ENCODE measurements at places on chromosomes 3 and 15. TPM values are rescaled to one million over a fixed set of nuclear protein-coding genes. Genes with fewer than 3 reads are reported as not detected.

CDC25A gene
- polyA plus RNA-seq = 21.3 TPM

GRCh38 chr3:175242243-175242642, 383.1 kb downstream of the NAALADL2 start:
- no peak for DNase-seq

DNA sequence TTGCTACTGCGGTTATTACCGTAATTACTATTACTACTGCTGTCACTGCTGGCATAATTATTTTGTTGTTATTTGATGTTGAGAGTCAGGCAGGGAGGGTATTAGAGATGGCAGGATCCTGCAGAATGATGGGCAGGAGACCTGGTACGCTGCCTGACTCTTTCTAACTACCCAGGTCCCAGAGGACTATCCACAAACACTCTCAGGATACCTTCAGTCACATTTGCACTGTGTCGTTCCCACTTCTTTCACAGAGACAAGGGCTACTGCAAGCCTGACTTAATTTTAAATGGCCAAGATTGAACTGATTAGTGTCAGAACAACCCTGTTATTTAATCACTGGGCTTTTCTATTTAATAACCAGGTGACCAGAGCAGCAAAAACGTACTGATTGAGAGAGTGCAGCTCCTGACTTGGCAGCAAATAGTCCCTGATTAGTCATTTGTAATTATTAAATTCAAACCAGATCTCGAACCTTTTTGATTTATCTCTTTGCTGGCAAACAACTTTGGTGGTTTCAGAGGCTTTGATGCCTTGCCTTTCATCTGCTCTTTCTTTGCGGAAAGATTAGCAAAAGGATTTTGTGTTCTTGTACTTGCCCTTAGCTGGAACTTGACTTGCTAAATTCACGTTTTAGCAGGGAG, 88.8 kb upstream of the ARHGEF3 start:
- no peak for DNase-seq

SOX2 gene
- not detected for polyA plus RNA-seq

DNA sequence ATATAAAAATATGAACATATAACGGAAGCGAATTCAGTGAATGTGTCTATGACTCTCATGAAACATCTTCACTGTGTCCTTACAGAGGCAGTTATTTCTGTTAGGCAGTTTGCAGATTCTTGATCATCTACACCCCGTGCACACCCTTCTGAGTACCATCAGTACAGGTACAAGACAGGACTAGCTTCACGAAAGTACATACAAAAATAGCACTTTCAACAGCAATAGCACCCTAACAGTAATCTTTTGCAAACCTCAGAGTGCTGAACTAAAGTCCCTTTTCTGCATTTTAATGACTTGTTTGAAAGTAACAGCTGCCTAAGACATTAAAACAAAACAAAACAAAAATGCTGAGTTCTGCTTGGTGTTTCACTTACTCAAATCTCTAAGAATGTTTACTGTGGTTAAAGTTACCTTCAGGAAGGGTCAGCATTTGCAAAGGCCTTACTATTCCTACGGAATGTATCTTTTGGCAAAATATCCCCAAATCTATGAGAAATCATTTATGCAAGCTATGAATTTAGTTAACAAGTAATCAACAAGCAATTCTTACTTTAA, 104.1 kb downstream of the CNTN3 start:
- DNase-seq = no peak

DNA sequence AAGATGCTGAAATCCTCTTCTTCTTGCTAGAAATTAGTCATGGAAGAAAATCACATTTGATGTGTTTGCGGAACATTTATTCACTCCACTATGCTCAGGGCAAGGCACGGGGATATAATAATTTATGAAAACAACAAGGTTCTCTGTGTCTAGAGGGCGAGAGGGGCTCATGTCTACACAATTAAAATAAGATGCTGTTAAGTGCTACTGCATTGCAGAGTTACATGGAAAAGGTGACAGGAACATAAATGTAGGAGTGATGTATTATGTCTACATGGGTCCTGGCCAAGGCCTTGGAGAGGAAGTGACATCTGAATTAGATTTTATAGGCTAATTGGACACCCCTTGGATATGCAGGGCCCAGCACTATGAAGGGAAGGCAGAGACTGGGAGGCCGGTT, 96.1 kb downstream of the SV2B start:
- DNase-seq = no peak

DNA sequence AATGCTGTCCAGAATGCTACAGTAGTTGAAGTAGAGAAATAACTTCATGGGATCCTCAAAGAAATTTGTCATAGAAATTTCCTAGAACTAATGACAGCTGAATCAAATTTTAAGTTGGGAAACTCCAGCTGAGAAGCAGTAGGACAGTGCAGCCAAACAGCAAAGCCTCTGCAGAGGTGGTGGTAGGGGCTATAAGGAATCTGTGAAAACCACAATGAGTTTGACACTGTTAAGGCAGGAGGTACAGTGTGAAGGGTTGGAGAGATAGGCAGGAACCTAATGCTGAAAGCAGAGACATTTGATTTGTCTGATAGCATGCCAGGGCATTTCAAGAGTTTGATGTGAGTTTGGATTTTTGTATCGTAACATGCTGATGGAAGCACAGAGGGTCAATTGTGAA, 22.0 kb downstream of the ASTE1 start:
- no peak for DNase-seq

DNA sequence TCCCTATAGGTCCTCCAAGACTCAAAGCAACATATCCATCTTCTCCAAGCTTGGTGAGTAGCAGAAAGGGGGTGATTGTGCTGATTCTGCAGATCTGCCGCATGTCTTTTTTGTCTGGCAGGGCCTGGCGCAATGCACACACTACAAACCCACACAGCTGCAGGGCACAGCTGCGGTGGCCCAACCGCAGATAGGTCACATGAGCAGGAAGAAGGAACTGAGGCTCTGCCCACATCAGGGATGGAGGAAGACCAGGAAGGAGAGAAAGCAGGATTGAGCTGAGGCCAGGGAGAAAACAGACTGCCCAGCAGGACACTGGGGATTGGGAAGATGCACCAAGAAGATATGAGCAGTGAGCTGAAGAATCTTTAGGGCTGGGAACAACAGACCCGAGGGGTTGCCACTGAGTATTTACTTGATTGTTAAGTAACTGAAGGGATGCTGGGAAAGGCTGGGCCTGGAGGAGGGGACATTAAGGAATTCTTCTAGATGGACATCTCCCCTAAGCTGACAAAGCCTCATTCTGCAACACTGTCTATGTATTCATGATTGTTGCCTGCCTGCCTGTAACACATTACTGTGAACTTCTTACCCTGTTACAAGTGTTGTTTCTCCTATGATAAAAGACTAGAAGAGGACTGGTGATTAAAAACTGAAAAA, 126.7 kb downstream of the MYLK start:
- DNase-seq = peak; percentile 13

DNA sequence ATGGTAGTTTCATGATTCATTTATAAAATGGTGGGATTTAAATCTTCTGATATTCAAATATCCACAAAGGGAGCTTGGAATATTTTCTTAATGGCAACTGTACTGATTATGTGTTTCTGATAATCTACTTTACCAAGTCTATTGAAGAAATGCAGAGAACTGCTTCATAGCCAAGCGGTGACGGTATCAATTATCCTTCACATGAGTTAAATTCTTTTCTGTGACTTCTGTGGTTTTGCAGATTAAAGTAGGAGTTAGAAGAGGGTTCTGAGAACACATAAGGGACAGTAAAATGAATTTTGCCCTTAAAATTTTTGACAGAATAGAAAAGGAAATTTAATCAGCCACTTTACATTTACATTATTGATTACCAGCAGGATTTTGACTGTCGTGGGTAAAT, 563.2 kb downstream of the GBE1 start:
- no peak for DNase-seq

MB21D2 gene
- 15.6 TPM for polyA plus RNA-seq

DNA sequence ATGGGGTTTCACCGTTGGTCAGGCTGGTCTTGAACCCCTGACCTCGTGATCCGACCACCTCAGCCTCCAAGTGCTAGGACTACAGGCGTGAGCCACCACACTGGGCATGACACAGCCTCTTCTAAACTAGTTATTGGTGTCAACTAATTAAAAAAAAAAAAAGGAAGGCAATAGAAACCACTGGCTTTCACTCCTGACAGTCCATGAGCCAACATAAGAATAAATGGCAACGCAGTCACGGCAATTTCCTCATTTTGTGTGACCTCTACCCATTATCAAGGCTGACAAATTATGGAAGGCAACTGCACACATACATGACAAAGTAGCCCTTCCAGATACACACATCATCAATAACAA, 5.9 kb downstream of the ARHGEF3 start:
- DNase-seq = no peak

DNA sequence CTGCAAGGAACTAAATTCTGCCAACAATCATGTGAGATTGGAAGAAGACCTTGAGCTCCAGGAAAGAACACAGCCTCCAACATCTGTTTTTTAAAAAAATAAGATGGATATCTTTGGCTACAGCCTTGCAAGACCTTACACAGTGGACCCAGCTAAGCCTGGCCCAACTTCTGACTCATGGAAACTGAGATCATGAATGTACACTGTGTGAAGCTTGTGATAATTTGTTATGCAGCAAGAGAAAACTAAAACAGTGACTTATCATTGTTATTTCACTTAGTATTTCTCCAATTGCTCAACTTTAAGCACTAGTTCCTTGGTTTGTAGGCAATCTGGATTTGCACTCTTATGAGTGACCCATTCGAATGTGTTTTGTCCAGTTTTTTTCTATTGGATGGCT, 29.3 kb downstream of the SHQ1 start:
- DNase-seq = no peak

- no peak for DNase-seq
Observed at GRCh38 chr15:57382969-57383368, 6.7 kb downstream of the CGNL1 start.

GRCh38 chr15:31261266-31262142, 65.1 kb upstream of the KLF13 start:
- no peak for DNase-seq

CD276 gene
- polyA plus RNA-seq = 1.1 TPM

DNA sequence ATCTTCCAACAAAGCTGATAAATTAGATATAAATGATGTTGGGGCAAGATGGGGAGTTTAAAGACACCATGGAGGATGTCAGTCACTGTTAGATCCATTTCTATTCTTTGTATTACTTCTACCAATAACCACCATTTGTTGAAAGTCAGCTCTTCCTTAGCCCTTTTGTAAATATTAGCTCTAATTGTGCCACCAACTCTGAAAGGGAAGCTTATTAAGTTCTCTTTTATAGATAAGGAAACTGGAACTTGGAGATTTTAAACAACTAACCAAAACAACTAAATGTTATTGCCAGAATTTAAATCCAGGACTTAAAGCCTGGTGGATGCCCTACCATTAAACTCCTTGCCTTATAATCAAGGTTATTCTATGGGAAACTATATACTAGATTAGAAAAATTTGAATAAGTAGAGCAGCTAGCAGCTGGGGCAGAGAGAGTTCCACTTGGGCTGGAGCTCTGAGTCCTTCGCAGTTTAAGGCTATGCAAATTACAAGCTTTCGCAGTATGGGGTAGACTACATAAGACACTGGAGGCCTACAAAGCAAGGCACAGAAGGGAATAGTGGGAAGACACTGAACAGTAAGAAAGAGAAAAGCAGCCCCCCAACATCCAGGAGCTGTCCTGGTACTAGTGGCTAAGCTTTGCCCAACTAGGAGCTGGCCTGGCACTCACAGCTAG, 52.6 kb downstream of the TM4SF18 start:
- DNase-seq = no peak

SLC6A1 gene
- not detected for polyA plus RNA-seq

PARP6 gene
- polyA plus RNA-seq = 19.3 TPM

GRCh38 chr3:77460326-77460725, 420.4 kb downstream of the ROBO2 start:
- no peak for DNase-seq

CNOT10 gene
- 51.9 TPM for polyA plus RNA-seq

FSIP1 gene
- polyA plus RNA-seq = 0.59 TPM

DCBLD2 gene
- polyA plus RNA-seq = 4.5 TPM

GRCh38 chr3:35659768-35660167, 20.4 kb downstream of the ARPP21 start:
- DNase-seq = no peak

- no peak for DNase-seq
Observed at GRCh38 chr15:57697588-57697987, 8.9 kb upstream of the POLR2M start.

- no peak for DNase-seq
Observed at GRCh38 chr15:88725305-88726210, 77.7 kb upstream of the ACAN start.

ZNF80 gene
- polyA plus RNA-seq = not detected

GRCh38 chr15:78012643-78013077, 64.9 kb downstream of the TBC1D2B start:
- DNase-seq = no peak

DNA sequence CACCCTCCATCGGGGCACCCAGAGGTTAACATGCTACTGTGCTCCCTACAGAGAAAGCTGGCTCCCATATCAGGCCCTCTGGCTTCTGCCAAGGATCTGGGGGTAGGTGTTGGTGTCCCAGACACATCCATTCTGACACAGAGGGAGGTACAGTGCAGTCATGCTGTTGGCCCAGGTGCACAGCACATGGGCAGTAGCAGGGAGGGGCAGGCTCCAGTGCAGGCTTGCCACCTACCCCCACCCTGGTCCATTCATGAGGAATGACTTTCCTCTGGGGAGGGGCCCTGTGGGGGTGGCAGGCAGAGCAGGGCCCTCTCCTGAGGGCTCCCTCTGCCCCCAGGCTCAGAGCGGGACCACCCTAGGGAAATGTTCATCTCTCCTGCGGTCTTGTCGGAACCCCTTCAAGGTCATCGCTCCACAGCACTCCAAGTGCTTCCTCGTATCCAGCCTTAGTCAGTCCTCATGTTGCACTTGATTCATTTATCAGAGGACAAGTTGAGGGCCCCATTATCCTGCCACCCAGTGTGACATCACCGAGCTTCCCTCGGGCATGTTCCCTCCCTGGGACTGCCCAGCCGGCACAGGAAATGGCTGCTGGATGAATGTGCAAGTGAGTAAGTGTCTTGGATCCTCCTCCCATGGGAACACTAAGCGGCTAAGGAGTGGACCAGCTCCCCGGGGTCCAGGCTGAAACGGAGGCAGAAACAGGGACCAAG, 10.0 kb downstream of the DUSP7 start:
- DNase-seq = no peak

DNA sequence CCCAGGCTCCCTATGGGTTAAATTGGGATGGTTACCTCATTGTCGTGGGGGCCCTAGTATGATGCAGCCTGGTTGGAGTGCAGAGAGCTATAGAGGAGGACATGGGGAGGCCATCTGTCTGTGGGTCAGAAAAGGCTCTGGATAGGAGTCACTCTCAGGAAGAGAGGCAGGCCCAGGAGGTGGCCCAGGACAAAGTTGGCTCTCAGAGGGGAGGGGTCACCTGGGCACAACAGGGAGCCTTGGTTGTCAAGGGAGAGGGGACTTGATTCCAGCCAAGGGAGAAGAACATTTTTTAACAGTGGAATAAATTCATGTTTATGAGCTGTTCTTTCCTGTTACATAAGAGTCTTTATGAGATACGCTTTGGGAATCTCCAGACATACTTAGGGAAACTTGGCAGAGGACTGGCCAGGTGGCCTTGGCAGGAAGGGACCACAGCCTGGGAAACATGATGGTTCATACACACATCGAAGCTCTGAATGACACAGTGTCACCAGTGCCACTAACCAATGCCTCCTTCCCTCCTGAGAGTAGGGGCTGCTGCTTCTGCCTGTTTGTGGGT, 27.5 kb upstream of the LCTL start:
- DNase-seq = no peak

GRCh38 chr15:85730001-85730820, 64.5 kb downstream of the KLHL25 start:
- DNase-seq = no peak

ZMYND10 gene
- 0.29 TPM for polyA plus RNA-seq

GRCh38 chr3:53191836-53192480, 30.9 kb downstream of the PRKCD start:
- DNase-seq = no peak

GP5 gene
- polyA plus RNA-seq = not detected
